ENCODE measurements at places on chromosomes 13 and 19.
A peak's percentile ranks its signal among the peaks of the same experiment; 100 is the strongest.

- peak; percentile 94 for DNase-seq
Measured at GRCh38 chr13:50124536-50125303, 109.5 kb downstream of the KCNRG start.

DNA sequence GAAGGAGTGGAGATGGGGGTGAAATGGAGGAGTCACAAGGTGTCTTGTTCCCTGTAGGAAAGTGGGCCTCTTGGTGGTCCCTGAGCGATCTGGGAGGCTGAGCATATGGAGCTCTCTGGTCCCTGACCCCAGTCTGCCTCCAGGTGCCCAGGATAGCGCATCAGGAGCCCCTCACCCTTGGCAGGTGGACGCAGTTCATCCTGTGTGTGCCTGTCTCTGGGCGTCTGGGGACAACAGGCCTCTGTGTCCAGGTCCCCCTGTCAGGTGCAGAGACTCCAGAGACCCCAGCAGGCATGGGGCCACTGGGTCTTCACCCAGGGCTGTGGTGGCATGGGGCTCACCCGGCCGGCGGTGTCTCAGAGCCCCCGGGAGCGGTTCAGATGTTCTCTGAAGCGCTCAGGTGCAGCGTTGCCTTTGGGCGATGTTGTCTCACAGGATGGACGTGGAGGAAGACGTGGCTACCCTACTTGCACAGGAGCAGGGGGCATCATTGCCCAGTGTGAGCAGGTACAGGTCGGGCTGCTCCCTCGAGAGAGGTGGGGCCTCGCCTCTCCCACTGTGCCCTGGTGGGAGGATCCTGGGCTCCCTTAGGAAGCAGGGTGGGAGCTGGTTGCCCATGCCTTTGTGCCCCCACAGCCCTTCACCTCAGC is 58.1 kb upstream of the TPM4 start:
- no peak for DNase-seq

DNA sequence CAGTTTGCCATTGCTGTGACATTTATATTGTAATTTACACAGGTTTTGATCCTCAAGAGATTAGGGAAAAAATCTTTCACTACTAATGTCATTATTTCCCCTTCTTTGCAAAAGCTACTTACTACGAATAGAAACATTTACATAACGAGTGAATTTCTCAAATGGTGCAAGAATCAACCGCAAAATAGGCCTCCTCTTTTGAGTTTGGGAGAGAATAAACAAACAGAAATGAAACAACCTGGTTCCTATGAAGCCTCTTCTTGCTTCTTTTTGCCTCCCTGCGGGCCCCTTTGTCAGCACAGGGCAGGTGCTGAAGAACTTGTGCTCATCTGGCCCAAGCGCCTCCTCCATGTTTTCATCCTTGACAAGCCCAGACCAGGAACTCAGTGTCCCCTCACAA is 10.1 kb upstream of the GJA3 start:
- no peak for DNase-seq

- no peak for DNase-seq
Measured at GRCh38 chr13:75489502-75490263, 7.7 kb upstream of the TBC1D4 start.

DNA sequence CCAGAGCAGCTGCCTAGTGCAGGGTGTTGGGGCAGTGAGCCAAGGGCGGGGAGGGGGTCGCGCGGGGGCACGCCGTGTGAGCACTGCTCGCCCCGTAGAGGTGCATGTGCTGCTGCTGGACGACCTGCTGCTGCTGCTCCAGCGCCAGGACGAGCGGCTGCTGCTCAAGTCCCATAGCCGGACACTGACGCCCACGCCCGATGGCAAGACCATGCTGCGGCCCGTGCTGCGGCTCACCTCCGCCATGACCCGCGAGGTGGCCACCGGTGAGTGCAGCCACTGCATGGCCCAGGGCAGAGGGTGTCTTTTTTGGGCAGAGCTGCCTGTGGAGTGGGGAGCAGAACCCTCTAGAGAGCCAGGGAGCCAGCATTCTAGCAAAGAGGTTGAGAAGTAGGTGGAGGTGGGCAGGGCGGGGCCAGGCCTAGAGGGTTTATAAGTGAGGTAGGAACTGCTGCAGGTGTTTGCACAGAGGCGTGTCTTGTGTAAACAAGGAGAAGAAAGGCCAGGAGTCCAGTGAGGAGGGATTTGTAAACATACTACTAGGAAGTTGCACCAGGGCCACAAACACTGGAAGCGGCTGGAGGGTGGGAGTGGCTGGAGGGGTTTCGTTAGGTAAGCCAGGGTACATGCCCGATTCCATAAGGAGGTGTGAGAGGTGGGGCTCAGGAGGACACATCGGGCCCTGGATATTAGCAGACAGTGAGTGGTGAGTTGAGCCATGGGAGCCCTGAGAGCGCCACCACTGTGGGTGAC is 21.3 kb downstream of the ARHGEF1 start:
- no peak for DNase-seq

DNA sequence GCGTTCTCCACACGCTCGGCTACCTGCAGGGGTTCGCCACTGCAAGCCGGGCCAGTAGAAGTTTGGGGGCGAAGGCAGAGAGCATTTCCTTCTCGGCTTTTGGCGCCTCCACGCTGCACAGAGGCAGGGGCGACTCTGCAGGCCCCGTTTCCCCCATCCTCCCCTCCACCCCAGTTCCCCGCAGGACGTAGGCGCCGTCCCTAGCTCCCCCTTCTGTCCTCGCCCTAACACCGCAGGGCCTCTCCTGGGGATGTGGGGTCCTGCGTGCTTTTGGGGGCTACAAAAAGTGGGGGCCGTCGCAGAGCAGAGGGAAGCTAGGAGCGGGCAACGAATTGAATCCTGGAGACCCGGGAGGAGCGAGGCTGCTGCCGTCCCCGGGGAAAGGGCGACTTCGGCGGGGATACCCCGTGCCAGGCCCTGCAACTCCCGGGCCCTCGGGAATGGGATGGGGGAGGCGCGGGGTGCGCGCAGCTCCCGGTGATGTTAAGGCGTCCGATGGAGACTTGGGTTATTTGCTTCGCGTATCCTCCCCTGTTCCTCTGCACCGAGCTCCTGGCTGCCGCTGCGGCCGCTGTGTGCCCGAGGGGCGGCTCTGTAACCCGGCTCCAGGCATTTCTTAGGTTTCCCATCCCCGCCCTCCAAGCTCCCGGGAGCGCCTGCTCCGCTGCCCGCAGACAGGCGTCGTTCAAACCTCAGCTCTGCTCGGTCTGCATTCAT is 255.9 kb upstream of the SOX21 start:
- no peak for DNase-seq

- no peak for DNase-seq
Measured at GRCh38 chr13:112062571-112063570, 4.1 kb upstream of the SOX1 start.

- DNase-seq, result no peak
Measured at GRCh38 chr13:114023716-114024602, 50.1 kb upstream of the C13orf46 start.

GRCh38 chr13:91053318-91054065 is 294.0 kb upstream of the MIR17HG start:
- DNase-seq, result no peak

DNA sequence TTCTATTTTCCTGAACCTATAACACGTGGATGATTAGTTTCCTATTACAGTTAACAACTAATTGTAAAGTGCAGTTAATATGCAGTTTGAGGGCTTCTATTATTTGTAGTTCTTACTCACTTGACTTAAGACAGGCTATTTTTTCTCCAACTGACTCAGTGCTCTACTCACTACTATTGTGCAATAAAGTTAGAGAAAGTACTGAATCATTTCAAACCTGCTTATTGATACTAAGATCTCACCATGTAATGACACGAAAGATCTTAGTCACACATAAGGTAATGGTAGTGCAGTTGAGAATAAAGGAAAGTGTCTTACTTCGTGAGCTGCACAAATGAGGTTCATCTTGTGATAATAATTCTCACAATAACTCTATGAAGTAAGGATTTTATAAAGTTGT is 22.8 kb upstream of the ITM2B start:
- no peak for DNase-seq

DNA sequence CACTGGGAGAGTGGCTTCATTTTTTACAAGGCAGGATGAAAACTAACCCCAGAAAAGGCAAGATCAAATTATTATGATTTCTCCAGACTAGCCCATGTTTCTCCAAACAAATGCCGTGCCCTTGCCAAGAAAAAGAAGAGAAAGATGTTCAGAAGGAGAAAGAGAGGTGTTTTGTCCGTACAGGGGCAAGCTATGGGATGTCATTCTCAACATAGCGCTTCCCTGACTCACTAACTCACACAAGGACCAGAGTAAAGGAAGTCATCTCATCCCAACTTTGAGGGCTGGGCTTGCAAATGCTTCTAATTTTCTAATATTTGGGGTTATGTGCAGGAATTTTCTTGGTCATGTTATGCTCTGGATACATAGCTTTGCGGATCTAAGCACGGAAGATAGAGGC is 224.2 kb upstream of the MAB21L1 start:
- DNase-seq, result no peak

Data from stimulated activated CD8-positive, alpha-beta memory T cell treated with anti-CD3 and anti-CD28 coated beads, Interleukin-4, amount 100 ng/mL, for 1 hour (primary cell).